ENCODE measurements at places on chromosomes 13 and 19.

DNA sequence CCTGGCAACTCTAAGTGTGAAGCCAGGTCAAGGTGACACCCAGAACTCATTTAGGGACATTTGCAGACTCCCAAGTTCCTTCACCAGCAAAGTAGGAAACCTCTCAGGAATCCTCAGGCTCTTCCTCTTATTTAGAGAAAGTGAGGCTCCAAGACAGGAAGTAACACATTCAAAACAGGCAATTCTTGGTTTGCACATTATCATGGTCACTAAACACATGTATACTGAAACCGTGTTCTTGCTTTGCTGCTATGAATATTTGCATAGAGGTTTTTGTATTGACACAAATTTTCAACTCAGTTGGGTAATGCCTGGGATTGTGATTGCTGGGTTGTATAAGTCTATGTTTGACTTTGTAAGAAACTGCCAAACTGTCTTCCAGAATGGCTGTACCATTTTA, 13.2 kb upstream of the URI1 start:
- DNase-seq: no peak

DNA sequence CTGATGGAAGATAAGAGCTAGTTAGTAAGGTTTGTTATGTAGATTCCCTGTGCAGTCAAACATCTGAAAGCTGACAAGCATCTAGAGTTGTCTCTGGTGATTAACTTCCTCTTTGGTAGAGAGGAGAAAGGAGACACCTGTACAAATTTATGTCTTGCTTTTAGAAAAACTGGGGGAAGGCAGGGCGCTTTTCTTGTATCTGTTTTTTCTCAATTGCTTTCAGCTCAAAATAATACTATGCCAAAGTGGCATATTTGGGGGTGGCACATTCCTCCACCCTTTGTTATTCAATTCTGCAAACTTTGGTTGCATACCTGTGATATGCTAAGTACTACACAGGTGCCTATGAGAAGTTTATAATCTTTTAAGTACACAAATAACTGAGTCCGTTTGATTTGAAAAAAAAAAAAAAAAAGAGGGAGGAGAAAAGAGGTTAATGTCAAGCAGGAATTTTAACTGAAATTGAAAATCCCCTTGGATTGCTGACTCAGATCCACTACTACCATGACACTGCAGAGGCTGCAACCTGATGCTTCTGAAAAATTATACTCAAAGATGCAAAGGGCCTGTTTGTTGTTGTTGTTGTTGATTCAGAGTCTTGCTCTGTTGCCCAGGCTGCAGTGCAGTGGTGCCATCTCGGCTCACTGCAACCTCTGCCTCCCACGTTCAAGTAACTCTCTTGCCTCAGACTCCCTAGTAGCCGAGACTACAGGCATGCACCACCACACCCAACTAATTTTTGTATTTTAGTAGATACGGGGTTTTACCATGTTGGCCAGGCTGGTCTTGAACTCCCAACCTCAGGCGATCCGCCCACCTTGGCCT, 164.8 kb upstream of the NBEA start:
- no peak for DNase-seq

DNA sequence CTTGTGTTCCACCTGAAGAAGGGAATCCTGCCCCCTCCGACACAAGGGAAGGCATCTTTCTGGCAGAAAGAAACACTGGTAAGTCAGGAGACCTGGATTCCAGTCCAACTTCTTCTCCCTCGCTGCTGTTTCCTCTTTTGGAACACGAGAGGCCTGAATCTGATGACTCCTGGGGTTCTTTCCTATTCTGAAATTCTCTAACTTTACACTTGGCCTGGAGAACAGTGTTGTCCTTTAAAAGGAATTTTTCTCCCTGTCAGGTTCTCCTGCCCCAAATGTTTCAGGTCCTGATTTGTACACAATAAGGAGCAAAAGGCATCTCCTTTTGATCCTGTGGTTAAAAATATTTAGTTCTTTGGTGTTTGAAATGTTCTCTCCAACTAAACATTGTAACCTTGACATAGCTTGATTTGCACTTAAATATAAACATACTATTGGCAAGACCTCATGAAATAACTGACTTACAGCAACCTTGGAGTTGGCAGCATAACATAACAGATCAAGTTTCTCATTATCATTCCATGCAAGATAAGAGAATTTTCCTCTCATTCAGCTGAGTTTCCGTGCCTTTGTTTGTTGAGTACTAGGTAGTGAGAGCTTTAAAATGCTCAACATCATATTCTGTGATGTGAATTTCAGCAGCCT, 244.8 kb downstream of the COG6 start:
- DNase-seq: no peak

DNA sequence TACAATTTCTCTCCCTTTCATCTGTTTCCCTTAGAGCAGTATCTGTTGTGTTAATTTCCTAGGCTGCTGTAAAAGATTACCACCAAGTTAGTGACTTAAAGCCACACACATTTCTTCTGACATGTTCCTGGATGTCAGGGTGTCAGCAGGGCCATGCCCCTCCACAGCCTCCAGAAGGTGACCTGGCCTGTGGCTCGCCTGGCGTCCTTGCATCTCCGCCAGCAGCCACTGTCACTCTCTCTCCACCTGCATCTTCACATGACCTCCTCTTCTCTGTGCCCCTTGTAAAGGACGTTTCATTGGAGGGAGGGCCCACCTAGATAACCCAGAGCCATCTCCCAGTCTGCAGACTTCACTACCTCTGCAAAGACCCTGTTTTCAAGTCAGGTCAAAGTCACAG, 61.3 kb downstream of the SLC7A9 start:
- DNase-seq: no peak

- DNase-seq: no peak
Observed at GRCh38 chr13:90918536-90918935, 429.0 kb upstream of the MIR17HG start.

- no peak for DNase-seq
Observed at GRCh38 chr13:62129000-62129551, 713.4 kb upstream of the PCDH20 start.

DNA sequence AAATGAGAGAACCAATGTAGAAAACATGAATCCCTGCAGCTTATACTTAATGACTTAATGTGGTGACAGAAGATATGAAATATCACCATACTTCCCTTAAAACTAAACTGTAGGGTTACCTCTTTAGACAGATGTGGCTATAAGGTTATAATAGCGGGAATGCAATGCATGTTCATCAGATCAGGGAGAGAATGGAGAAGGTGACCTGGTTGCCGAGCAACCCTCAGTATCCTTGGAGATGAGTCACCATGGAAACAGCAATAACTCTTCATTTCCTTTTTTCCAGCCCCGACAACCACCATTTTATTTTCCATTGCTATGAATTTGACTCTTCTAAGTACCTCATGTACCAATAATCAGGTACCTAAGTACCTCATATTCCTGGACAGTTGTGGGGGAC, 28.0 kb upstream of the ZNF835 start:
- DNase-seq: no peak

DNA sequence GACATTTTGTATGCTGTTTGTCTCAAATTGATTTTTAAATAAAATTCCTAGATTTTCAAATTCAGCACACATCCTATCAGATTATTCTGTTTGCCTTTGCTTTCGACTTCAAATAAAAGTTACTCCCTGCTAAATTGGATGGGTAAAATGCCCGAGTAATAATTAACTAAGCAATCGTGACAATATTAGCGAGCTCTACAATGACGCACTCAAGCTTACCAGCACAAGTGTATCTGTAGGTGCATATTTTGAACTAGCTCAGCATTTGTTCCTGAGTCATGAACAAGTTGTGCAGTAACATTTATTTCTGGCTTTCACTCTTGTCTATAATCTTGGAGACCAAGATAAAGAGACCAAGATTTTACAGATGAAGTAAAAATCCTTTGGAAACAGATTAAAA, 113.4 kb downstream of the UBL3 start:
- DNase-seq: no peak

GRCh38 chr19:16801600-16802013, 27.6 kb upstream of the SIN3B start:
- DNase-seq: peak; percentile 17

DNA sequence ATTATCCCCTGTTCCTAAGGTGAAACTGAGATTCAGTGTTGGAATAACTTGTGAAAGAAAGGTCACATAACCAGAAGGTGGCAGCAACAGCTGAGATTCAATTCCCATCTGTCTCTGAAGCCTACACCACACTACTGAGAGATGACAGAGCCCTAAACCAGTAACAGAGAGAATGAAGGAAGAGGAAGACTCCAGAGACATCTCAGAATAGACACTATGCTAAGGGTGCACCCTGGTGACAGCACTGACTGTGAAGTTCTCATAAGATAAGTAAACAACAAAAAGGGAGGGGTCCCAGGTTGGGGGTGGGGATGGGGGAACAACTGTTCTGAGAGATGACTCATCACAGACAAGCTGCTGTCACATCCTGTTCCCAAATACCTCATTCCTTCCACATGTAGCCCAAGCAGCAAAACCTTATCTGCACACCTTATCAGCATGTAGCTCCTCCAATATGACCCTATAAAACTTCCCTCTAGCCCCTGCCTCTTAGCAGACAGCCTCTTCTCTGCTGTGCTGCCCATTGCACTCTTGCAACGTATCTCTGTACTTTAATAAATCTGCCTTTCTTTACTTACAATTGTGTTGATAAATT, 46.5 kb downstream of the UTP14C start:
- no peak for DNase-seq

GRCh38 chr13:53142306-53142705, 113.7 kb downstream of the OLFM4 start:
- no peak for DNase-seq

- no peak for DNase-seq
Observed at GRCh38 chr13:68173111-68173510, 943.0 kb upstream of the PCDH9 start.

- peak; percentile 12 for DNase-seq
Observed at GRCh38 chr19:14731200-14731599, 41.4 kb downstream of the ZNF333 start.

GRCh38 chr13:102441085-102441484, 39.2 kb upstream of the FGF14 start:
- DNase-seq: no peak

DNA sequence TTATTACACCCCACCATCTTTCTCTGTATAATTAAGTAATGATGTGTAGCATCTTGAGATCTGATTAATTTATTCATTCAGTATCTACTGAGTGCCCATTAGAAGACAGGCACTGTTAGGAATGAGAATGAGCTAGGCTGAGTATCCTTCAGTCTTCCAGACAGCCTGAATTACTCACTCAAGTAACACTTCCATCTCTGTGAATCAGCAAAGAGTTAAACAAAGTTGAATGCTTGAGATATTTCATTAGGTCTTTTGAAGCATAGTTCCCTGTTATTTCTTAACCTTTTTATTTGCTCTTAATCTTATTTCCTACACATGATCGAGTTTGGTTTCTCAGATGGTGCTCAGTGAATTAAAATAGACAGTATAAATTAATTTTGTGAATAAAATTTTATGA, 413.7 kb downstream of the DCT start:
- DNase-seq: no peak

DNA sequence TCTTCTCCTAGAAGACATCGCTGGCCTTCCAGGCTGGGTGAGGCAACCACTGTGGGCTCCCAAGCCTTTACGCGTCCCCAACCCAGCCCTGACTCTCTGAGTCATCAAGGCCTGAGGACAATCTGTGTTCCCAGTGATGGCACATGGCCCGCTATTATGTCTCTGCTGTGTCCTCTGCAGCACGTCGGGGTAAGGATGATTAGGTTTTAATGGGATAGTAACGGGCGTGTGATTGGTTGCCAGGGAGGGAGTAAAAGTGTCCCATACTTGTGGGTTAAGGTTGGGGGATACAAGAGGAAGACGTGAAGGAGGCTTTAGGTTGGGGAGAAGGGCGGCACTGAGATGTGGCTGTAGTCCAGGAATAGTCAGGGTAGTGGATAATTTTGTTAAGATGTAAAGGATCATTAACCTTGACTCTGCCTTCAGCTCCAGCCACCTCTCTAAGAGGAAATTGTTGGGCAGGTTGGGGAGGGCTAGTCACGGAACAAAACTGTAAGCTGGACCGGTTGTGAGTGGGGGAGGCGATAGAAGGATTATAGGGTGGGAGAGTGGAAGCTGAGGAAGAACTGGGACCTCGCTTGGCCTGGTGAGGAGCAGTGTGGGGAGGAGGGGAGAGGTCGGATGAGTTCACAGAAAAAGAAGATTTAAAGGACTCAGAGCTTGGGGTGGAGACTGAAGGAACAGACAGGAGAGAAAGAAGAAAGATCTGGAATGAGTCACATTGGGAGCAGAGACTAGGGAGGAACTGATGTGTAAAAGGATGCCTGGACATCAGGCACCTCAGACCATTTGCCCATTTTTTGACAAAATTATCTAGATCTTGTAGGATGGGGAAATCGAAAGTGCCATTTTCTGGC, 27.9 kb upstream of the IGFL1 start:
- no peak for DNase-seq

DNA sequence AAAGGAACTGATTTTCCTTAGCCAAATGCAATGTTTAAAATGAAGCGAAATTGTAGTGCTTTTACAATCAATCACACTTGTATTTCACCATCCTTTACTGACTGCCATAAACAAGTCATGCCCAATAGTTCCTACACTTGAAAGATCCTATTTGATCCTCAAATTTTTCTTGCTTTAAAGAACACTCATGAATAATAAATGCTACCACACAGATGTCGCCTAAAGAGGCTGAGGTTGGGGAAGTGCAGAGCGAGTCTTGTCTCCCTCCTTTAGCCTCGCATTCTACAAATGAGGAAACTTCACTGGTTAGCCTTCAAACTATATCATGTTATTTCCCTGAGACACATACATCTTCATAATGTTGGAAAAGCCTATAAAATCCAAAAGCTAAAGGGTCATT, 18.7 kb upstream of the AMER2 start:
- DNase-seq: no peak

DNA sequence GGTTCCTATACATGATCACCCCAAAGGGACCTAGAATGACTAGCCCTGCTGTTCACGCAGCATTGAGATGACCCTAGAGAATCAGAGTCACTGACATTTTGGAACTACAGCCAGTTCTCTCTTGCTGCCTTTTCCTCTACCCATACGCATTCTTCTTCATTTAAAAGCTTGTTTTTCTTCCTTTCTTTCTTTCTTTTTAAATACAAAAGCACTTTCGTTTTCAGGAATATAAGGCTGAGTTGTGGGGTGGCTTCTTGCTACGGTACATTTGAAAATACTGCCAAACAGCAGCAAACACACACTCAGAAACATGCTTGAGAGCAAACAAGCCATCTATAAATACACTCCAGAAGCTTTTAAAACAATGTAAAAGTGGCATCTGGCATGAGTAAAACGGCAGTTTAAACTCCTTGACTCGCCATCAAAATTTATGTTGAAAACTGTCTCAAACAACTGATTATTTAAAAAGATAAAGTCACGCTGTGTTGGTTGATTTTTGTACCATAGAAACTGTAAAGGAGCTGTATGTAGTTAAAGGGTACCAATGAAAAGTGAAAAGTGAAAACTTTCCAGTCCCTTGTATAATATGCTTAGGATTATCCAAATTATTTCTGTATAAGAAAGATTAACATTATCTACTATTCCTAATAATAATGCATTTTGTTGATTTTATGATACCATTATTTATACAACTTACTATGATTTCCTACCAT, 95.6 kb downstream of the PCDH9 start:
- no peak for DNase-seq

DNA sequence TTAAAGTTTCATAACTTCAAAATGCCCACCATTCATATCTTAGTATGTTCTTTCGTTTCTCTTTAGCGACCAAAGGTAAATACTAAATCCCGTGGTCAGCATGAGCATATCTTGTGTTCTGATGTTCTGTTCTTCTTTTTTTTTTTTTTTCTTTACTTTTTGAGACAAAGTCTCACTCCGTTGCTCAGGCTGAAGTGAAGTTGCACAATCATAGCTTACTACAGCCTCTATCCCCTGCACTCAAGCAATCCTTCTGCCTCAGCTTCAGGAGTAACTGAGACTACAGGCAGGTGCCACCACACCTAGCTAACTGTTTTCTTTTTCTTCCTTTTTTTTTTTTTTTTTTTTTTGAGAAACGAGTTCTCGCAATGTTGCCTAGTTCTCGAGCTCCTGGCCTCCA, 60.9 kb upstream of the ATP12A start:
- DNase-seq: no peak
